ENCODE measurements at places on chromosomes 13 and 19.

DNA sequence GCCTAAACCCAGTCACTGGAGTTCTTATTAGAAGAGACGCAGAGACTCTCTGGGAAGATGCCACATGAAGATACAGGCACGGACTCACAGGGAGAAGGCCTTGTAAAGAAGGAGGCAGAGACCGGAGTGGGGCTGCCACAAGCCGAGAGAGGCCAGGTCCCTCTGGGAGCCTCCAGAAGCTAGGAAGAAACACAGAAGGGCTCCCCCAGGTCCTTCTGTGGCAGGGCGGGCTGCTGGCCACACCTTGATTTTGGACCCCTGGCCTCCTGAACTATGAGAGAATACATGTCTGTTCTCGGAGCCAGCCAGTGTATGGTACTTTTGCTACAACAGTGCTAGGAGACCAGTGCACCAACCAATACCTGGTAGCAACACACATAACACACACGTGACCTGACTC is 140.1 kb upstream of the SPACA7 start:
- DNase-seq = no peak

DNA sequence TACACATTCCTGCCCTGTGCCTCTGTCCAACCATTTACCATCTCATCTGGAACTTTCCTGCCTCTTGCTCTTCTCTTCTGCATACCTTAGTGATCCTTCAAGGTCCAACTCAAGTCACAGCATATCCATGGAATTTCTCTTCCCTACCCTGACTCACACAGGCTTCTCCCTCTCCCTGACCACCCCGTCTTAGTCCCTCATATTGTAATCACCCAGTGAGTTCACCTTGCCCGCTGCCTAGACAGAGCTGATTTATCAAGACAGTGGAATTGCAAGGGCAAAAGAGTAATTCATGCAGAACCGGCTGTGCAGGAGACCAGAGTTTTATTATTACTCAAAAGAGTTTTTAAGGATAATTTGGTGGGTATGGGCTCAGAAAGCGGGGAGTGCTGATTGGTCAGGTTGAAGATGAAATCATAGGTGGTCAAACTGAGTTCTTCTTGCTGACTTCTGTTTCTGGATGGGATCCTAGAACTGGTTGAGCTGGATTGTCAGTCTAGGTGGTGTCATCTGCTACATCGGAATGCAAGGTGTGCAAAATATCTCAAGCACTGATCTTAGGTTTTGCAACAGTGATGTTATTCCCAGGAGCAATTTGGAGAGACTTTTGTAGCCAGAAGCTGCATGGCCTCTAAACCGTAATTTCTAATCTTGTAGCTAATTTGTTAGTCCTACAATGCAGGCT is 67.2 kb downstream of the HSPH1 start:
- DNase-seq = no peak

- peak; percentile 82 for DNase-seq
Measured at GRCh38 chr19:29528350-29528945, 2.7 kb downstream of the VSTM2B start.

DNA sequence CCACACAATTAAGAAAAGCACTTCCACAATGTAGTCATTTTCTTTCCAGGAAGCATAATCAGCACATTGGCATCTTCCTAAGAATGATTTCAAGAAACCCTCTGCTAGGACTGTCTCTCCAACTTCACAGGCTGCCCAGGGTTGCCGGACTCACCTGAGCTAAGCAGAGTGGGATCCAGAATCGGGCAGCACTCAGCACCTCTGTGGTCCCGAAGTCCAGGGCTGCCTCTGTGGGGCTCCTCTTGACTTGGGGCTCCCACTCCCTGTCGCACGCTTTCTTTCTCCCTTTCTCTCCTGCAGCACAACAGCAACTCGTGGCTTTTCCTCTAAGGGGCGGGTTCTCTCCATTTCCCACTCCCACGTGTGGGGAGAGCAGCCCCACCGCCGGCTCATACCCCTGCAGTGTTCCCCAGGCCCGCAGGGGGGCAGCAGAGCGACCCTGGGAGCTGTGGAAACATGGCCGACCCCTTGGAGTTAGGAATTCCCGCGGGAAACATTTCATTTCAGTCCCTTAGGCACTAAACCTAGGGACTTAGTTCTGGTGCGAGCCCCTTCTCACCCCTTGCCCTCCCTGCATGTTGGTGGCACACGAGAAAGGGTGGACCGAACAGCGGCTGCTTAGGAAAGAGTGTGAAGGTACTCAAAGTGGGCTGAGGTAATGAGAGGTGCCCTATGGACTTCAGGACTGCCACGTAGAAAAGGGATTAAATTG is at the start of gene TMEM272:
TMEM272 (minus strand) TSS at position 316 of the 712 bp plus-strand sequence. CDS start 6,647 bp downstream, outside the sequence.
- peak; percentile 80 for DNase-seq

- no peak for DNase-seq
Measured at GRCh38 chr19:3450796-3451411, 29.4 kb downstream of the SMIM24 start.

GRCh38 chr19:7863157-7863970 is 10.8 kb downstream of the PRR36 start:
- no peak for DNase-seq

- DNase-seq = no peak
Measured at GRCh38 chr19:8610936-8611300, 403 bp upstream of the ADAMTS10 start.

DNA sequence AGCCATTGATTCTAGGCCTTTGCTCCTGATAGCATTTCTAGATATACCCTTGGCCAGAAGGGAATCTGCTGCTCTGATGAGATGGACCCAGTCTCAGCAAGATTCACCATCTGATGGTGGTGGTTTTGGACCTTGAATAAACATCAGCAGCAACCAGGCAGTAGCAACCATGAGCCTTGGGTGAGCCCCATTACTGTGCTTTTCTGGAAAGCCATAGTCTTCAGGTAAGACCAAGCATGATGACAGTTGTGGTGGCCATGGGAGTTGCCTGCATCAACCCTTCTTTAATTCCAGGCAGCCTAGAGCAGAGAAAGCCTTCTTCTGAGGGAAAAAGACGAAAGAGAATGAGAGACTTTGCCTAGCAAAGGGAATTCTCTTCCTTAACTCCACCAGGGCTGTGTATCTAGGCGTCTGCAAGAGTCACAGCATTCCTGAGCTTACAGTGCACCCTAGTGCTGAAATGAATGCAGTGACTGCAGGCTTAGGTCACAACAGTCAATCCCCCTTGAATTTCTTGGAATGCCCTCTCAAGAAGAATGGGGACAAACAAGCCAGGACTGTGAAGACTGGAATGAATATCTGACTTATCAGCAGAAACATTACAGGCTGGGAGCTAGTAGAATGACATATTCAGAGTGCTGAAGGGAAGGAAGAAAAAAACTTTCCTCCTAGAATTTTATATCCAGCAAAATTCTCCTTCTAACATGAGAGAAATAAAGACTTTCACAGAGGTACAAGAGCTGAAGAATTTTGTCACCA is 942.4 kb upstream of the PCDH20 start:
- no peak for DNase-seq

- no peak for DNase-seq
Measured at GRCh38 chr19:11233073-11233472, 6.3 kb upstream of the ANGPTL8 start.

DNA sequence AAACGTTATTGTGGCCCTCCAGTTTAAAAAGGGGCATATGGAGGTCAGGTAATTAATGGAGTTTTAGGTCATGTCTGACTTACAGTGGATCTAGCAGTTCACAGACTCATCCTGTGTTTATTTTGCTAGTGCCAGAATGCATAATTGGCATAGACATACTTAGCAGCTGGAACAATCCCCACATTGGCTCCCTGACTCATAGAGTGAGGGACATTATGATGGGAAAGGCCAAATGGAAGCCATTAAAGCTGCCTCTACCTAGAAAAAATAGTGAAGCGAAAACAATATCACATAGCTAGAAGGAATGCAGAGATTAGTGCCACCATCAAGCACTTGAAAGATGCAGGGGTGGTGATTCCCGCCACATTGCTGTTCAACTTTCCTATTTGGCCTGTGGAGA is 610.7 kb downstream of the SLITRK5 start:
- no peak for DNase-seq

DNA sequence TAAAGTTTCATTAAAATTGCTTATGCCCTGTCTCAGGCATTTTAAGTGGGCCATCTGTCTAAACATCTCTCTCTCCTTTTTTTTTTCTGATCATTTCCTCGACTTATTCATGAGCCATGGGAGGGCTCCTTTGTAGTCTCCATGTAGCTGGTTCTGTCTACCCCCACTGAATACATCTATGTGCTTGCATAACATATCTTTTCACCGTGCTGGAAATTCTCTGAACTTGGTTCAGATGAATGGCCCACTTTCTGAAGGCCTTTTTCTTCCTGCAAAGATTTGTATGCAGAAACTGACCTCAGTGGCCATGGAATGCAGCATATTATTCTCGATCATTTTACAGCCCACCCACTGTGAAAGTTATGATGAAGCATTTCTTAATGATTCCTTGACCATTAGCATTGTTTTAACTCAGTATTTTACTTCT is 225.3 kb downstream of the GGACT start:
- DNase-seq = no peak

GRCh38 chr13:74839656-74840055 is 642.3 kb downstream of the TBC1D4 start:
- no peak for DNase-seq

DNA sequence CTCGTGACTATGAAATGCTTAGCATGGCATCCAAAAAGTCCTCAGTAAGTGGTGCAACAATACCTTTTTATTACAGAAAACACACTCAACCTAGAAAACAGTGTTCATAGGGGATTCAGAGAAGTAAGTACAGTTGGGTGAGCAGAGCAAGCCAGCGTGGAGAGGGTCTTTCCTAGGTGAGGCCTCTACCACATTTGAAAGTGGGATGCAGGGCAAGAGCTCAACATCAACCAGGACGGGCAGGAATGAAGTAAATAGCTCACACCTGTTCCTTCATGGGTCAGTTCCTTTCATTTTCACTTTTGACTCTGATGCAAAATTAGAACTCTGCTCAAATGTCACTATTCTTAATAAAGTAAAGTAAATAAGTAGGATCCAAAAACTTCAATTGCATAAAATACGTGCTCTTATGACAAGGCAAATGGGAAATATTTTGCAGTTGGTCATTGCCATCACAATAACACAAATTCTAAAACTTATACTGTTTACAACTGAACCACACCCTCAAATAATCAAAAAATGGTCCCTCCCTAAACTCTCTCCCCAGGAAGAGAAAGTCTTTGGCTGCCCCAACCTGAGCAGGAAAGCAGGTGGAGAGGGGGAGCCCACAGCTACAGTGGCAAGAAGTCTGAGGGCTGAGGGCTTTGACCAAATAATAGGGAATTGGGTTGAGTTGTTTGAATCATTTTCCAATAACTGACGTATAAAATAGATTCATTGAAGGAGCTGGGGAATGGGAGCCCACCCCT is 20.2 kb downstream of the CHAMP1 start:
- DNase-seq = no peak

- DNase-seq = no peak
Measured at GRCh38 chr13:33105387-33106005, 89.3 kb downstream of the KL start.

- no peak for DNase-seq
Measured at GRCh38 chr13:27964741-27965323, 4.3 kb downstream of the CDX2 start.

DNA sequence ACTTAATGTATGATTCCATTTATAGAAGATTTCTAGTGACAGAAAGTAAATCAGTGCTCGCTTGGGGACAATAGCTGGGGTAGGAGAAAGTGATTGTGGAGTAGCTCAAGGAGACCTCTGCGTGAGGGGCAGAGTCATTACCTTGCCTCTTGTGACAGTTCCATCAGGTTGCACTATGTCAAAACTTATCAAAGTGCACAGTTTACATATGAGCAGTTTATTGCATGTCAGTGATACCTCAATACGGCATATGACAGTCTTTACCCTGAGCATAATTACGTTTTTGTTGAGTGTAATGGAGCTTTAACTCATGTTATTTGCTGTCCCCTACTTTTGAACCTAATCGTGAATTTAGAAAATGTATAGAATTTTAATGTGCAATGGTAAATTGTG is 15.0 kb downstream of the ARHGEF7 start:
- DNase-seq = no peak

DNA sequence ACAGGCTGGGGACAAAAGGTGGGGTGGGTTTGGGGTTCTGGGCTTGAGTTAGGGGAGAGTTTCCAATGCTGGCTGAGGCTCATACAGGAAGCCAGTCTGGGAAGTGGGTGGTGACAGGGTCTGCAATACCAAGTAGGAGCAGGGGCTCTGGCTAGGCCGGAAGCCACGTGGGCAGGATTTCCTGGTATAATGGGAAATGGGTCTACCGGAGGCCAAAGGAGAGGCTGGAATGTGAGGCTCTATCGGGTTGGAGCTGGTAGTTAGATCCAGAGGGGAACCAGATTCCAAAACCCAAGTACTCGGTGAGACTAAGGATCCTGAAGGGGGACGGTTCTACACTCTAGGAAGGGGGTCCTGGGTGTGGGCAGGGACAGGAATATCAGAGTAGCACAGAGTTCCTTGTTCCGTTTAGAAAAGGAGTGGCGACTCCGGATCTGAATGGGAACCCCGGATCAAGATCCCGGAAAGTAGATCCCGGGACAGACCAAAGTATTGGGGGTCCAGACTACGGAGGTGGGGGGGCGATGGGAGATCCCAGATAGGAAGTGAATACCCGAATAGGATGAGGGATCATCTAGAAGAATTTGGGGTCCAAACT is 802 bp downstream of the CDC37 start:
- no peak for DNase-seq

DNA sequence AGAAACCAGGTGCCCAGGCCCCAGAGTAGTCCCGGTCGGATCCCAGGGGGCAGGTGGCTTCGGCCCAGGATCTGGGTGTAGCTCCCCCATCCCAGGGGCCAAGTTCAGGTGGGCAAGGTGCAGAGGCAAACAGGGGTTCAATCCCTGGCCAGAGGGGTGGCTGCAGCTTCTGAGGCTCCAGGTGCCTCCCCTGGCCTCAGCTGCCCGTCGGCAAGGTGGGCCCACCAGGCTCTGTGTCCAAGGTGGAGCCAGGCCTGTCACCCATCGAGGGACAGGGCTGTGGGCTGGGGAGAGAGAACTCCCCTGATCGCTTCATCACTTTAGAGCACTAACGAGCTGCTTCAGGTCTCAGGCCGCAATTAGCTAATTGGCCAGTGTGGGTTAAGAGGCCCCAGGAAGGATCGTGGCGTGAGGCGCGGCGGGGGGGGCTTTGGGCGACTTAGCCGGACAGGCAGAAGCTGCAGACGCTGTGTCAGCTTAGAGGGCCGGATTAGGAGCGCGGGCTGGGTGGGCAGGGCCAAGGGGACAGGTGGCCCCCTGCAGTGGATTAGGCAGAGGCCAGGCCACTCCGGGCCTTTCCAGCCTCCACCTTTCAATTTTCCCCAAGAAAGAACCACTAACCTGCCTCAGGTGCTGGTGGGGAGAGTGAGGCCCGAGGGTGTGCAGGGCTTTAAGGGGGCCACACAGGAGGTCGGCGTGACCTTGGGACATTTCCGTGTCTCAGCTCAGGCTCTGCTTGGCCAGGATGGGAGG is 2.8 kb upstream of the RAX2 start:
- DNase-seq = no peak

- DNase-seq = no peak
Measured at GRCh38 chr19:18834644-18834984, 2.9 kb downstream of the UPF1 start.

GRCh38 chr19:54521022-54521859 is 18.6 kb downstream of the LAIR2 start:
- peak; percentile 17 for DNase-seq

All from stimulated activated naive CD8-positive, alpha-beta T cell treated with anti-CD3 and anti-CD28 coated beads, Interleukin-15, Interleukin-2, amounts not matched to agents 100 U/mL and 50 U/mL, for 24 hours (primary cell).